Immature natural killer cell (primary cell): ENCODE measurements at places on chromosomes 7 and 10. TPM values are rescaled to one million over a fixed set of nuclear protein-coding genes. Genes with fewer than 3 reads are reported as not detected.

- DNase-seq = no peak
- peaks cover 15% of the 10 kb centered on the region for H3K4me1 ChIP-seq
- H3K4me3 ChIP-seq = no peak overlapping the region
- H3K27ac ChIP-seq = no peak overlapping the region
- H3K27me3 ChIP-seq = no peaks in the 10 kb centered on the region
- peaks cover 4% of the 10 kb centered on the region for H3K36me3 ChIP-seq
These were observed 12.5 kb downstream of the EPHA1 start for GRCh38 chr7:143396182-143396581.

DNA sequence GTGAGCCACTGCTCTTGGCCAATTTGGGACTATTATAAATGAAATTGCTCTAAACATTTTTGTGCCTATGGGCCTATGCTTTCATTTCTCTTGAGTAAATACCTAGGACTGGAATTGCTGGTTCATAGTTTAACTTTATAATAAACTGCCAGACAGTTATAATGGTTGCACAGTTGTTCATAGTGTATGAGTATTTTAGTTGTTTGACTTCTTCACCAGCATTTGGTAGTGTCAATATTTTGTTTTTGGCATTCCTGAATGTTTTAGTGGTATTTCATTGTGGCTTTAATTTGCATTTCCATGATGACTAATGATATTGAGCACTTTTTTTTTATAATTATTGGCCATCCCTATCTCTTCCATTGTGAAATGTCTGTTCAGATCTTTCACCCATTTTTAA, 29.5 kb downstream of the PLEKHA8 start:
- DNase-seq = no peak
- peaks cover 37% of the 10 kb centered on the region for H3K36me3 ChIP-seq
- H3K4me1 ChIP-seq = no peaks in the 10 kb centered on the region
- no peak overlapping the region for H3K4me3 ChIP-seq

DNA sequence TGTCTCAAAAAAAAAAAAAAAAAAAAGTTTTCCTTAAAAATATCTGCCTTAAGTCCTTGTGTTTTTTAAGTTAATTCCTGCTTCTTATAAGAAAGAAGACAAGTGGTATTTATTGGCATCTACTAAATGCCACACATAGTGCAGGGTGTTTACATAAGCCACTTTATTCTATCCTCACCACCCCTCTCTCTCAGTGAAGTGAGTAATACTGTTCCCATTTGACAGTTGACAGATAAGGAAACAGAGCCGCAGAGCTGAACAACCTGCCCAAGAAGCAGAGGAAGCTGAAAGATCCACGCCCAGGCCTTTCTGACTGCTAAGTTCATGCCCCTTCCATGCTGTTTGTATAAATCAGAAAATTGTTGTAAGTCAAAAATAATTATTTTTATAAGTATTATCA, 54.1 kb downstream of the ABLIM1 start:
- H3K4me1 ChIP-seq = no peaks in the 10 kb centered on the region
- no peak overlapping the region for H3K27ac ChIP-seq
- H3K4me3 ChIP-seq = no peak overlapping the region
- no peaks in the 10 kb centered on the region for H3K36me3 ChIP-seq

DNA sequence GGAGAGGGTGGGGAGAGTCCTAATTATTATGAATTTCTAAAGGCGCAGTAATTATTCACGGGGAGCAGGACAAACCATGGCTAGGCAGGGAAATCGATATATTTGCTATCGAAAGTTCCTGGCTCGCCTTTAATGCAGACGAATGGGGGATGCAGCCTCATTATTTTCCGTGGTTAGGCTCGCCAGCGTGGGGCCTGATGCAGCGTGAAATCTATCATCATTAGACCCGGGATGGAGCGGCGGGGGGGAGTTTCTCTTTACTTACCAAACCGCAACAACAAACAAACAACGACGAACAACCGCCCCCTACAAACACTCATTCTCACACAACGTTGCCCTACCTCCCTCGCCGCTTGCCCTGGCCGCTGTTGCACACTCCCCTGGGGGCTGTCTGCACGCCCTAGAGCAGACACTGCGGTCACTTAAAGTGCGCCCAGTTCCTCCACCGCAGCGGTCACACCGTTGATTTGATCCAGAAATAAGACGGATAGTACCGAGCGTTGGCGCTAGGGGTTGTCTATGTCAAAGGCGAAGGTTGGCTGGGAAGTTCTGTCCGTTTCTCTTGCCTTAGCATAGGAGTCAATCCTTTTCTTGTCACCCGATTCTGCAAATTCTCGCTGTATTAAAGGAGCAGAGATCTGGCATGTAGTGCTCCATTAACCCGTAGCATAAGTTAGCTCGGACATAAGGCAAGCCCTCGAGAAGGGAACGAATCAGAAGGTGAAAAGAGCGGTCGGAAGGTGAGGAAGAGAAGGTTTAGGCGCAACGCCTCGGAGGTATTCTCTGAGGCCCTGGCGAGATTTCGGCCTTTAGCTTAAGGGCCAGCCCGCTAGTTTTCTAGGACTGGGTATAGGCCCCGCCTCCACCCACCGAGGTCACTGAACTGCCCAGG, 10.4 kb downstream of the NXPH1 start:
- no peaks in the 10 kb centered on the region for H3K36me3 ChIP-seq
- no peak overlapping the region for H3K27ac ChIP-seq
- H3K4me3 ChIP-seq = no peak overlapping the region
- no peak for DNase-seq
- peaks cover 22% of the 10 kb centered on the region for H3K27me3 ChIP-seq
- H3K4me1 ChIP-seq = peaks cover 11% of the 10 kb centered on the region

- H3K27ac ChIP-seq = no peak overlapping the region
- no peak for DNase-seq
- H3K4me1 ChIP-seq = no peaks in the 10 kb centered on the region
- no peaks in the 10 kb centered on the region for H3K36me3 ChIP-seq
These were observed 69.2 kb downstream of the C10orf67 start for GRCh38 chr10:23275355-23275754.

- no peak overlapping the region for H3K4me3 ChIP-seq
- no peaks in the 10 kb centered on the region for H3K36me3 ChIP-seq
- H3K27ac ChIP-seq = no peak overlapping the region
- H3K27me3 ChIP-seq = peaks cover 6% of the 10 kb centered on the region
- no peak for DNase-seq
- no peaks in the 10 kb centered on the region for H3K4me1 ChIP-seq
These were observed 104.5 kb upstream of the ZPBP start for GRCh38 chr7:50197549-50197948.

DNA sequence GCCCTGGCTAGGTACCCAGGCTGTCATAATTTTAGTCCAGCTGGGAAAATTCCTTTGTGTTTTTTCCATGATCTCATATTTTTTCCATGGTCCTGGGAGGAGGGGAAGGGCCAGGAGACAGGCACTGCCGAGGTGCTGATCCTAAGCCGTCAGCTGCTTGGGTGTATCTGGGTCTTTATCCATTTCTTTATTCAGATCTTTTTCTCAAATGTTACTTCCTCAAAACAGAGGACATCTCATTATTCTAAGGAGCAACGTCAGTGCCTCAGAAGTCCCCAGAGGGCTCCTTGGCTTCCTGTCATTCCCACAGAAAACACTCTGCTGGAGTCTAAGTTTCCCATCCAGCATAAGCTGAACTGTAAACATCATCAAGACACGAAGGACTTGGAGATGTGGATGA, 2.8 kb upstream of the OR6V1 start:
- H3K27me3 ChIP-seq = peaks cover 4% of the 10 kb centered on the region
- H3K4me1 ChIP-seq = no peaks in the 10 kb centered on the region
- DNase-seq = no peak
- H3K4me3 ChIP-seq = no peak overlapping the region
- no peak overlapping the region for H3K27ac ChIP-seq
- H3K36me3 ChIP-seq = no peaks in the 10 kb centered on the region

DNA sequence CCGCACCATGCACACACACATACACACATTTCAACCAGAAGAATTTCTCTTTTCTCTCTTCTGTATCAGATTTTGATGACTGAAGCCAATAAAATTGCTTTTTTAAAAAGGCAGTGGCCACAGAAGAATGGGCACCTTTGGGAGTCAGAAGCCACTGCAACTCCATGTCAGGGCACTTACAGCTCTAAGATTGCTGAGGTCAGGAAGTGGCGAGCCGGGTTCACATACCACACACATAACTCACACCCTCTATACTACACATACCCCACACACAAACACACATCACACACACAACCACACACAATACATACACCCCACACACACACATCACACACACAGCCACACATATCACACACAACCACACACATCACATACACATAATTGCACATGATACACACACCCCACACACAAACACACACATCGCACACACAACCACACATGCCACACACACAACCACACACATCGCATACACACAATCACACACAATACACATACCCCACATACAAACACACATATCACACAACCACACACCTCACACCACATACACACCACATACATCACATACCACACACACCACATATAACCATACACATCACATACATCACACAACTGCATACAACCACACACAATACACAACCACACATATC, 31.2 kb downstream of the GPRIN2 start:
- no peak for DNase-seq
- H3K36me3 ChIP-seq = no peaks in the 10 kb centered on the region
- no peak overlapping the region for H3K4me3 ChIP-seq
- no peak overlapping the region for H3K27ac ChIP-seq
- H3K4me1 ChIP-seq = no peaks in the 10 kb centered on the region

- no peaks in the 10 kb centered on the region for H3K27me3 ChIP-seq
- no peak overlapping the region for H3K27ac ChIP-seq
- H3K4me1 ChIP-seq = no peaks in the 10 kb centered on the region
These were observed 140.3 kb downstream of the FOXP2 start for GRCh38 chr7:114554781-114555537.

MSANTD7 gene
- polyA plus RNA-seq = 10.1 TPM

OLAH gene
- not detected for polyA plus RNA-seq

FEZF1 gene
- polyA plus RNA-seq = not detected

CYP2C19 gene
- not detected for polyA plus RNA-seq

FAM204A gene
- 122 TPM for polyA plus RNA-seq
